ENCODE measurements at places on chromosomes 6 and 20. TPM values are rescaled to one million over a fixed set of nuclear protein-coding genes. Genes with fewer than 3 reads are reported as not detected.

Gene GRIK2
- not detected for total RNA-seq

DNA sequence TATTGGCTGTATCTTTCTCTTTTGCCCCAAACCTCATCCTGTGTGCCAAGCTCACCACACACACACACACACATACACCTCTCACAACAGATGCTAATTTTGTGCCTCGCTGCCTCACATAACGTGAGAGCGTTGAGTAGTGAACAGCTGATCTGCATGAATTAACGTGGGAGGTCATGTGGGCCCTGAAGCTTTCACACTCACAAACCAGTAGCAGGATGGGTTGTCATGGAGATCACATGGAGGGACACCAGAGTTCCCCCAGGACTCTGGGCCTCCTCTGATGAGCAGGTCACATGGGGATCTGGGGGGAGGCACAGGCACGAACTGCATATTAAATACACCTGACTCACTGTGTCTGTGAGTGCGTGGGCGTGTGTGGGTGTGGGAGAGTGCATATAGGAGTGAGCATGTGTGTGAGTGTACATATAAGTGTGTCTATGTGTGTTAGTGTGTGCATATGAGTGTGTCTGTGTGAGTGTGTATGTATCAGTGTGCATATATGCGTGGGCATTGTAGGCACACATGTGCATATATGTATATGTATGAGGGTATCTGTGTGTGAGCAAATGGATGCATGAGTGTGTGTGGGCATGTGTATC is 62.7 kb upstream of the SULF2 start:
- no peaks in the 10 kb centered on the region for H3K4me1 ChIP-seq
- no peak for DNase-seq
- H3K27me3 ChIP-seq = peaks cover 9% of the 10 kb centered on the region
- H3K27ac ChIP-seq = no peak overlapping the region
- no peak overlapping the region for H3K4me3 ChIP-seq
- no peaks in the 10 kb centered on the region for H3K36me3 ChIP-seq

DNA sequence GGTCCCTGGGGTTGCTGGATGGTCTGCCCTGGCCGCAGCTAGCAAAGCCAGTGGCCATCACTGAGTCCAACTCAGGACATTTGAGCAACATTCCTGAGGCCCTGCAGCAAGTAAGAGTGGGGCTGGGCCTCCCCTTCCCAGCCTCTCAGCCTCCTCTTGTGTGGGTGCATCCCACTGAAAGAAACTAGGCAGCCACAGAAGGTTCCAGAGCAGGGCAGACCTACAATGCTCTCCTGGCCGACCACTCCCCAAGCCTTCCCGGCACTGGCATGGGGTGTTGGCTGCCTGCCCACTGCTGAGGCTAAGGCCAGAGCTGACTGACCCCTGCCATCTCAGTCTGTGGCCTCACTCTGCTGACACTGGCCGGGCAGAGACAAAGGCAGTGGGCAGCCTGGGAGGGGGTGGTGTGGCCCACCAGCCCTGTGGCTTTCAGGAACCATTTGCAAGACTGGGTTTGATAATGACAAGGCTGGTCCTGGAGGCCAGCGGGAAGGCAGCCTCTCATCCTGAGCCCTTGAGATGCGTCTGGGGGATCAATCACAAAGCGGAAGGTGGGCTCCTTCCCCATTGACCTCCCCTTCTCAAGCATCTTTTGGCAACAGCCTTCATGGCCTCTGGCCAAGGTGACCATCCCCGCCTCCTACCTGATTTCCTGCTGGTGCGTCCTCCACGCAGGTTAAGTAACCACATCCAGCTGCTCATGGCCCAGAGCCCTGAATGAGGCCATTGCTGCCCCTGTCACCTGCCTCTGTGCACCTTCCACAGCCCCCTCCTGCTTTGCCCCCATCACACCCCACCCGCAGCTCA is 9.6 kb downstream of the DLGAP4 start:
- DNase-seq = peak; percentile 5
- no peak overlapping the region for H3K4me3 ChIP-seq
- no peaks in the 10 kb centered on the region for H3K4me1 ChIP-seq

Gene ARFGEF3
- total RNA-seq = 0.71 TPM

GRCh38 chr6:22146931-22147701 is 149.7 kb downstream of the PRL start:
- peaks cover 26% of the 10 kb centered on the region for H3K27me3 ChIP-seq
- H3K4me3 ChIP-seq = no peak overlapping the region
- no peak for DNase-seq
- no peaks in the 10 kb centered on the region for H3K4me1 ChIP-seq
- H3K27ac ChIP-seq = no peak overlapping the region
- H3K36me3 ChIP-seq = no peaks in the 10 kb centered on the region

DNA sequence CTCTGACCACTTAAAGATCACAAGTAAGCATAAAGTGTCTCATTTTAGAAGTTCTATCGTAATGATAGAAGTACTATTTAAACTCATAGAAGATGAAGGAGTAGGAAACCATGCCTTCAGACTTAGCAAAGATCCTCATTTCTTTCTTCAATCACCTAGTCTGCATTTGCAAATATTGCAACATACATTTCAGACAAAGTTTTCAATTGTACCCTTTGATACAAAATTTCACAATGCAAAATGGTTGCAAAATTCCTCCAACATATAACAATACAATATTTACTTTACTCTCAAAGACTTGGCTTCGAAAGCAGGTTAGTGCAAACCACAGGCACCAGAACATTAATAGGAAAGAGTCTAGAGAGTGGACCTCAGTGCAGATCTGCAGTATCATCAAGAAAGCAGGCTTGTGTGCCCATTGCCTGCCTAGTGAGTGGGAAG is 16.1 kb upstream of the ROS1 start:
- no peaks in the 10 kb centered on the region for H3K4me1 ChIP-seq
- no peak overlapping the region for H3K4me3 ChIP-seq
- no peaks in the 10 kb centered on the region for H3K36me3 ChIP-seq
- no peak for DNase-seq

GRCh38 chr20:33261465-33261864 is 21.5 kb upstream of the BPIFB1 start:
- no peak overlapping the region for H3K27ac ChIP-seq
- H3K4me3 ChIP-seq = no peak overlapping the region
- peaks cover 22% of the 10 kb centered on the region for H3K27me3 ChIP-seq
- no peaks in the 10 kb centered on the region for H3K4me1 ChIP-seq

DNA sequence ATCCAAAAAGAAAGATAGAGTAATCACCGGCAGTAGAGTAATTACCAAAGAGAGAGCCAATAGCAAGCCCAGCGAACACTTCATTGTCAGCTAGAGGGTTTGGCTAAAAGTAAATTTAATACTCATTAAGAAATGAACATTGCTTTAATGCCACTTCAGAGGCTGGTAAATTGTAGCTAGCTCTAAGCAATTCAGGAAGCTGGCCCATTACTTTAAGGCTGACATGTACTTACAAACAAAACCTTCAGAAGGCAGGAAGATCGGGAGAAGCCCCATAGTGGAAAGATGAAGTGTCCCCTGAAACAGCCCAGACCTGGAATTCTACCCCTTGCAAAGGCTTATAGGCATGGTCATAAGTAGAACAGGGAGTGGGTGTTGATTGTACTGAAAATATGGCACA is 396.6 kb upstream of the ID4 start:
- H3K4me3 ChIP-seq = no peak overlapping the region
- H3K4me1 ChIP-seq = no peaks in the 10 kb centered on the region
- DNase-seq = no peak
- H3K36me3 ChIP-seq = no peaks in the 10 kb centered on the region
- no peak overlapping the region for H3K27ac ChIP-seq

Gene ESR1
- total RNA-seq = not detected
